ENCODE measurements at places on chromosomes 16 and 17.

- DNase-seq, result no peak
These were observed 349.1 kb downstream of the SEC14L1 start for GRCh38 chr17:77489893-77490255.

DNA sequence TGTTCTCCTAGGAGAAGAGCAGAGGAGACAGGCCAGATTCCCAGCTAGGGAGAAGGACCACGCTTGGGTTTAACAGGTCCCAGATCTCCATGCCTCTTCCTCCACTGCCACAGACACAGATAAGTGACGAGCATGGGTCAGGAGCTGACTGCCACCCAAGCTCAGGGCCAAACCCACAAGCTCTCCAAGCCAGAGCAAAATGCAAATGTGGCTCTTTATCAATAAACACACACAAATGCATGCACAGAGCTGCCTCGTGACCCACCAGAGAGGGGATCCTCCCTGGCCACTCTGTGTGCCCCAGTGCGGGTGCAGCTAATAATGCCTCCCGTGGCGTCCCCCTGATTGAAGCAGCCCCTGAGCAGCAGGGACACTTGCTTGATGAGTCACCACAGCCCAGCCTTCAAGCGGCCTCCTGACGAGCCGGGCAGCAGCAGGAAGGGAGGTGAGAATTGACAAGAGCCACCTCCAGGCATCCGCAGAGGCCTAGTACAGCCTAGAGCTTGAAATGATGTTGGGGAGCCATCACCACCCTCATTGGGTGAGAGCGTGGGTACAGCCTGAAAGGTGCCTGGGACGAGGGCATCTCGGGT is 143.9 kb downstream of the CCDC182 start:
- DNase-seq, result no peak

DNA sequence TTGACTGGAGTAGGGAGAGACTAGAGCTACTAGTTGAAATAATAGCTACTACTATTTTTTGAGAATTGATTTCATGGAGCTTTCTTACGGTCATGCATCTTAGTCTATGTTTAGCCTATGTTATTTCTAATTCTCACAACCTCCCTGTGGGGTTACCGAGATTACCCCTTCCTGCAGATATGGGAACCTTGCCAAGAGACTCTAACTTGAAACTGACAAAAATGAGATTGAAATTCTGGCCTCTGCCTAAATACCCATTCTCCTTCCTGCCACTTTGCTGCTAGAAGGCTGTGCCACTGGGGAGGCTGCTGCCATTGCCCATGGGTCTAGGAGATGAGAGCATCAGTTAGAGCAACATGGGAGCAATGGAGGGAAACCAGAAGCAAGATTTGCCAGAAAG is 410.3 kb downstream of the CDH13 start:
- DNase-seq, result no peak

DNA sequence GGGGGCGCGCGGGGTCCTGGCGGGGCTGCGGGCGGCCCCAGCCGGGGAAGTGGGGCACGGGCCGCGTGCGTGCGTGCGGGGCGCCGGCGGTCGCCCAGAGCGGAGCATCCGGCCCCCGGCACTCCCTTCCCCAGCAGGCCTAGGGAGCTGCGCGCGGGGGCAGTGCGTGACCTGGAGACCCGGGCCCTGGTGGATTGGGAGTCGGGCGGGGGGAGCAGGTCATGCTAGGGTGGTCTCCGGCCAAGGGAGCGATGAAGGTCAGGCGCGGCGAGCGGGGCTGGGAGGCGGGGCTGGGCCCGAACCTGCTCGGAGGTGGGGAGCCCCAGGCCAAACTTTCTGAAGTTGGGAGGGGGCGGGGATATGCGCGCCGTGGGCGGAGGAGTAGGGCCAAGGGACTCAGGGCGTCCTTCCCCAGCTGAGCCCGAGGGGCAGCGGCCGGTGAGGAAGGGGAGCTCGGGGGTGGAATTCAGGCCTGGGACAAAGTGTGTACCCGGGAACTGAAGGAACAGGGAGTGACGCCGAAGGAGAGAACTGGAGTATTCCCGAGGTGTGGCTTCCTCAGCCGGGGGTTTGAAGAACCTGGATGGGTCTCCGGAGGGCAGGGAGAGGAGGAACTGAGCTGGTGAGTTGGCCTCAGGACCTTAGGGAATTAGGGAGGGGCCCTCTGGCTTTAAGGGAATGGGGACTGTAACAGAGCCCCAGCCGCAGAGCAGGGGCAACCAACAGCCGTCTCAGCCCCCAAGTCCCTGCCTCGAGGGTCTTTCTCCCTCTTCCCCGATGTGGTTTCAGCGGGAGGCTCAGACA is 589 bp downstream of the XYLT2 start:
- peak; percentile 85 for DNase-seq

GRCh38 chr17:81863833-81864768 is 3.8 kb upstream of the P4HB start:
- peak; percentile 48 for DNase-seq

DNA sequence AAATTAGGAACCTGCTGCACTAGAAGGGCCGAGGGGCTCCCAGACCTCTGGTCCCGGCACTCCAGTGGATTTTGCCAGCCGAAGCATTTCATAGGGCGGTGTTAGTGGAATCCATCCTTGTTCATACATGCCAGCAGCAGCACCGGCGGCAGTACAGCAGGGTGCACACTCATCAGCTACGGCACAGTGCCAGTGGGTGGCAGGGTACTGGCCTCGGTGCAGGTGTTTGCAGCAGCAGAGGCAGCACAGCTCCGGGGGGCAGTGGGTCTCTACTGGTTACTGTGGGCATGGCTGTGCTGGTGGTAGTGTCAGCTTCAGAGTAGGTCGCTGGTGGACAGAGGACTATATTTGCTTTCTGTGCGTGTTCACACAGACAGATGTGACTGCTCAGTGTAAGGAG is 985.7 kb downstream of the CDH8 start:
- DNase-seq, result no peak

GRCh38 chr16:85520853-85521521 is 92.1 kb upstream of the GSE1 start:
- no peak for DNase-seq

DNA sequence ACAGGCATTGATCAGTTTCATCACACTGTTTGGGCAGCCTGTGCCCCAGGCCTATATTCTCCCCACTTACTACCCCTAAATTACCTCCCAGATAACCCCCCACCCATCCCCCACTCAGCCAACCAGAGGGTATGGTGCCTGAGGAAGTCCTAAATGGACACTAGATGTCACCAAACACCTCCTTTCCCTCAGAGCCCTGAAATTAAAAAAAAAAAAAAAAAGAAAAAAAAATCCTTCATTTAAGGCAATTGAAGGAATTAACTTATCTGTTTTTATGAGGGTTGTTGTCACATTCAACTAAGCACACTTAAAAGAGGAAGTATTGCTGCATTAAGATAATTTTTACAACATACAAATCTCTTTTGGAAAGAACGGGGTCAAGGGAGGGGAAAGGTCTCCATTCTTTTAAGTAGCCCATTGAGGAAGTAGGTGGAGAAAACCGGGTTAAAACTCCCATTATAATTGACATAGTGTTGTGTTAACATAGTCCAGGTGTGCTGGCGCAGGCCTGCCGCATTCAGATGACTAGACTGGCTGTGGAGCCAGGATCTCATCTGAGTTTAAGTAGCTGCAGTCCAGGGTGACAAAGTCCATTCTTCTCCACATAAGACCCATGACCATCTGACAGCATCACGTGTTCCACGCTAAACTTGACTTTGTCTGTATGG is 46.3 kb downstream of the SNX11 start:
- DNase-seq, result peak; percentile 66

DNA sequence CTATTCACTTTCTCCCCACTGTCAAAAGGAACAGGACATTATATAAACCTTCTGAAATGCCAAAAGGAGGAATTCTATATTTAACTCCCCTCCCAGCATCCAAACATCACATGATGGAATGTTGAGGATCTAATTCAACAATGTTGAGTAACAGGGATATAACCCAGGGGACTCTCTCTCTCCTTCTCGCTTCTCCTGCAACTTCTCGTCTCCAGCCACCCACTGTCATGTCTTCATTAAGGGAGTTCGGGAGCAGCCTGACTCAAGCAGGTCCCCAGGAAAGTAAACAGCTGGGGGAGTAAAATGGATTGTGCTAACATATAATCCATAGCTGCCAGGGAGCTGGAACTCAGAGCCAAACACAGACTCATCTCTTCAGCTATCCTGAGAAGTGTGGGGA is 51.7 kb downstream of the GRIN2A start:
- DNase-seq, result no peak

DNA sequence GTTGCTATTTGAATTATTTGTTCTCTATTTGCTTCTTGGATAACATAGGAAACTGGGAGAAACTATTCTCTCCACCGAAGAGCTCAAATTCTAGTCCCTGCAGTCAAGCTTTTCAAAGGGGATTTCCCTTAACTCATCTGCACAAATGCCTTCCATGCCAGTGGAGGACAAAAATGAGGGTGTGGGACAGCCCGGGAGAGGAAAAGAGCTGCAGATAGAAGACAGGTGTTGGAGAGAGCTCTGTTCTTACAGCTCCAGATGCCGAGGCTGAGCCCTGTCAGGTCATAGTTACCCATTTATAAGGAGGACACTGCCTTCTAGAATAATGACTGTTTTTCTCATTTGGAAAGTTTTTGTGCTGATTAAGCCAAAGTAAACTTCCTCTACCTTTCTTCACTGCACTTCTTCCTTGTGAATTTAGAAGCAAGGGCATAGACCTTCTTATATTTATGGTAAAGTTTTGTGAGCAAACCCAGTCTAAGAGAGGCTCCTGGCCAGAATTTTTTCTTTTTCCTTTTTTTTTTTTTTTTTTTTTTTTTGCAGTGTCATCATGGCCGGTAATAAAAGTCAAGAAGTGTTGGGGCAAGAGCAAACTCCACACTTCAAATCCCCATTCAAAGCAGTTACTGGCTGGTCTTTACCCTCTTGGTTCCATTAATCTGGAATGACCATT is 177.2 kb downstream of the ABCC12 start:
- no peak for DNase-seq

DNA sequence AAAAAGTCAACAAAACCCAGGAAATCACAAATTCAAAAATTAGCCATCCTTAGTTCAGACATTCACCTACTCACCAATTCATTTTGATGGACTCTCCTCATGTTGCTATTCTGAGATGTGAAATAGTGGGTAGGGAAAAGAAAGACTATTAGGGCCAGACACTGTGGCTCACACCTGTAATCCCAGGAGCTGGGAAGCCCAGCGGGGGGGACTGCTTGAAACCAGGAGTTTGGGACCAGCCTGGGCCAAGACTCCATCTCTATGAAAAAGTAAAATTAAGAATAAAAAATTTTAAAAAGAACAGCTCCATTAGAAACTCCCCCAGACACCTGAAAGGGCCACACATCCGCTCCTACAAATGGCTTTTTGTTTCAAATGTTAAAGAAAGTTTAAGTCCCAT is 21.4 kb downstream of the UBE2O start:
- DNase-seq, result no peak

DNA sequence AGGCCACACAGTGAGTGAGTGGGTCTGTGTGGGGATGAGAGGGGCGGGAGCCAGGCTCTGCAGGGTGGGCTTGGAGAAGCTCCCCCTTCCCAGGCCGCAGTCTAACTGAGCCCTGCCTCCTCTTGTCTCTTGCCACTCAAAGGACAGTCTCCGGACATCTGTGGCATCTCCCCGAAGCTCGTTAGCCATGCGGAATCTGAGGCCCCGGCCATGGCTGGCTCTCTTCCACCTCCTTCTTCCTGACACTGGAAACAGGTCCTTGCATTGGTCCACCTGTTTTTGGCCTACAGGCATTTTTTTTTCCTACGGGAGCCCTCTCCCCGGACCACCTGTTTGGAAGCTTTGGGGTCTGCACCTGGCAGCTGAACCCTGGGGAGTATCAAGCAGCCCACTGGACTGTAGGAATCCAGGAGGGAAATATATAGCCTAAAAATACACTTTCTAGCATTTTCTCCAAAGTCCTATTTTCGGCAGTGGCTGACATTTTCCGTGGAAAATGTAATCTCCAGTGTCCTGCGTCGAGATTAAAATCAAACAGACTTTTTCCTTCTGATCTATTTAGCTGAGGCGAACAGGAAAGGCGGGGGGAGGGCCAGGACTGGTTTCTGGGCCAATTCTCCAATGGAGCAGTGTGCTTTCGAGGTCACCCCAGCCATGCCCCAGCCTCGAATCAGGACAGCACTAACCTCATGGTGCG is 9.1 kb downstream of the ATP2A3 start:
- DNase-seq, result no peak

GRCh38 chr16:10944249-10945064 is at the start of gene CLEC16A:
CLEC16A (plus strand) TSS chr16:10944564; CDS start chr16:10944718, 154 bp downstream.
- peak; percentile 97 for DNase-seq

- peak; percentile 37 for DNase-seq
These were observed 78.2 kb downstream of the CCDC182 start for GRCh38 chr17:57666946-57667345.

DNA sequence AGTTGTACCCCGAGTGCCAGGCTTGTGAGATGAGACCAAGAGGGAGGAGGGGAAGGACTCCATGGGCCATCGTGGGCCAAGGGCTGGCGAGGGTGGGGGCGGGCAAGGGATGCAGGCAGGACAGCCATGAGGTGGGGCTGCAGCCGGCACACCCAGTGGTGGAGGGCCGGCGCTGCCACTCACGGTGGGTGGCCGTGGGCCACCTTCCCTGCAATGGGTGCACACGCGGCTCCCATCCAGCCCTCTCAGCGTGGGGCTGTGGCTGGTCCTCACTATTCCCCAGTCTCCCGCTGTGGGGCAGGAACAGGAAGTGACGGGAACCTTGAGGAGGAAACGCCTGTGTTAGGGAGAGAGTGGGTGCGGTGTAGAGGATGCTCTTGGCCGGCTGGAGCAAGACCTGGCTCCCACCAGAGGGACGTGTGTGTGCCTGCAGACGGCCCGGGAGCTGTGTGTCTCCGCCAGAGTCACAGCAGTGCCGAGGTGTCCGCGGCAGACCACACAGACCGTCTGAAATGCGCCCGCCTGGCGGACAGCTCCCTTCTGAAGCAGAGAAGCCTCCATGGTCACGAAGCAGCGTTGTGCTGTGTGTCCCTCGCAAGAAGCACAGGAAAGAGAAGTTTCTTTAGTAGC is 23.6 kb downstream of the CIBAR2 start:
- no peak for DNase-seq

DNA sequence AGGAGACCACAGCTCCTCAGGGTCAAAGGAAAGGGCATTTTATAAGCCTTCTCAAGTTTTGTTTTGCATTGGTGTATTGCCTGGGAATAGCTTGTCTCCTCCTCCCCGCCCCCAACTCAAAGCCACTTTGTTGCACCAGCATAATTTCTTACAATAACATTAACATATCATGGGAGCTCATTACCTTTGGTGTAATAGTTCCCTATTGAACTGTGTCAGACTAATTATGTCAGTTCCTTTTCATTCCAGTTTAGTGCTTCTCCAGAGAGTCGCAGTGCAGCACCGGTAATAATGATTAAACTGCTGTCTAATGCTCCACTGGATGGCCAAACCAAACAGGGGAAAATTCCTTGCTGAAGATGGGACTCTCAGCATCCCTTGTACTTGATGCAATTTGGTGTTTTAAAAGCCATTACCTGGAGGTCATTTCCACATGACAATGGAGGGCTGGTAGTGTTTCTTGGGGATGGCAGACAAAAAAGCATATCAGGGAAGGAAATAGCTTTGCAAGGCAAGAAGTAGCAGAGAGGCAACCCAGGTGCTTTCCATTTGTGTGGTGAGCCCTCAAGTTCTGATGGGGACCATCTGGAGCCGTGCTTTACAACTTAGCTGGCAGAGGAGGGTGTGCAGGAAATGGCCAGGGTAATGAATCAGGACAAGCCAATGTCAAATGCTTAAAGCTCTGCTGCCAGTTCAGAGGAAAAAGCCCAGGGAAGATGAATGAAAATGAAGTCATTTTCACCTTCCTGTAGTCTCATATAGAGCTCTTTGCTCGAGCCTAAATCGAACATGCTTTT is 91.5 kb upstream of the NLRP1 start:
- no peak for DNase-seq

- DNase-seq, result no peak
These were observed 16.0 kb downstream of the CSNK1D start for GRCh38 chr17:82257473-82257872.

- DNase-seq, result no peak
These were observed 6.4 kb downstream of the SDK2 start for GRCh38 chr17:73637866-73638265.

GRCh38 chr16:89157778-89158177 is 13.8 kb upstream of the CDH15 start:
- DNase-seq, result no peak
